CD4-positive, alpha-beta memory T cell (primary cell): ENCODE measurements at places on chromosomes 2 and 18.

- no peak for DNase-seq
Measured at GRCh38 chr2:121220995-121221394, 64.0 kb downstream of the TFCP2L1 start.

GRCh38 chr2:120456867-120457266, 110.9 kb downstream of the INHBB start:
- DNase-seq: no peak

GRCh38 chr2:71463342-71463654, 9.9 kb downstream of the DYSF start:
- no peak for DNase-seq

GRCh38 chr18:50848991-50849390, 29.2 kb upstream of the MRO start:
- no peak for DNase-seq

DNA sequence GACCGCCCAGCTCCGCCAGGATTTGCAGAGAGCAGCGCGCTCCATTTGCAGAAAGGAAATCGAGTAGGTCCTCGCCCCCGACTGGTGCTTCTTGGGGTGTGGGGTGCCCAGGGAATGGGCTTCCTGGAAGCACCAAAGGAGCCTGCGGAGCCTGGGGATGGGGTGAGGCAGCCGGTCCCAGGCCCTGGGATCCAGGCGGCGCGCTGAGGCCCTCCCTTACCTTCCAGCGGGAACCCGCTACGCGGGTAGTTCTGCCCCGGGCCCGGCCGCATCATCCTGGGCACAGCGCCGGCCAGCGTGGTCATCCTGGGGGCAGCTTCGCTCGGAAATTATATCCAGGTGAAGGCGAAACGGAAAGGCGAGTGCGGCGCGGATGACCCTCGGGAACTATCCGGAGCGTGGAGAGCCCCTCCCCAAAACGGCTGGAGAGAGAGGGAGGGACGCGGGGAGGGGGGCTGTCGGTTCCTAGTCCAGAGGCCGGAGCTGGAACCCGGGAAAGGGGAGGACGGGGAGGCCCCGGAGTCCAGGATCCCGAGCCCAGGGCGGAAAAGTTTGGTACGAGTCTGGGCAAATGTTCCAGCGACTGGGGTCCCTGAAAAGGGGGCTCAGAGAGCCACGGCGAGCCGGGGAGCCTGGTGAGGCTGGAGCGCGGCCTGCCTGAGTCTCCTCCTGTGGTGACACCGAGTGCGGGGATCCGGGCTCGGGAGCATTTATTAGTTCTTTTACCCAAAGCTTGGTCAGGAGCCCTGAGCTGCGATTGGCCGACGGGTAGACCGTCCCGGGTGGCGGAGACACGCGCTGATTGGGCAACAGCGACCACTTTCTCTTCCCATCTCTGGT, at the start of gene PAX3:
TSS of gene PAX3 (minus strand) at position 688 of the 840 bp plus-strand sequence. CDS start at position 305, 383 bp downstream.
- no peak for DNase-seq

DNA sequence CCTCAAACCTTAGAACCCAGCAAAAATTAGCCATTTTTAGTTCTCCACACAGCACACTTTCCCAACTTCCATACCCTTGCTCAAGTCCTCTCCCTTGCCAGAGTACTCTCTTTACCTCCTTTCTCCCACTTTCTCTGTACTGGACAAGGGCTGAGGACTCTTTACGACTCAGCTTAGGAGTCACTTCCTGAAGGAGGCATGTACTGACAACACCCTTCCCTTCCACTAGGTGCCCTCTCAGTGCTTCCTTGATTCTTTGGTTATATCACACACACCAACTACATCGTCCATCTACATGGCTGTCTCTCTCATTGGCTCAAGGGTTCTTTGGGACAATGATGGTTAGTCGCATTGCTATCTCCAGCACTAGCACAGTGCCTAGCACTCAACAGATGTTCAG, 5.2 kb upstream of the C18orf63 start:
- DNase-seq: peak; percentile 18

GRCh38 chr2:201182650-201183364, at the start of gene CASP10:
TSS of gene CASP10 (plus strand) at chr2:201183141. CDS start at chr2:201185778, 2,637 bp downstream.
- DNase-seq: peak; percentile 75

GRCh38 chr18:52536039-52536438, 196.0 kb downstream of the DCC start:
- no peak for DNase-seq

DNA sequence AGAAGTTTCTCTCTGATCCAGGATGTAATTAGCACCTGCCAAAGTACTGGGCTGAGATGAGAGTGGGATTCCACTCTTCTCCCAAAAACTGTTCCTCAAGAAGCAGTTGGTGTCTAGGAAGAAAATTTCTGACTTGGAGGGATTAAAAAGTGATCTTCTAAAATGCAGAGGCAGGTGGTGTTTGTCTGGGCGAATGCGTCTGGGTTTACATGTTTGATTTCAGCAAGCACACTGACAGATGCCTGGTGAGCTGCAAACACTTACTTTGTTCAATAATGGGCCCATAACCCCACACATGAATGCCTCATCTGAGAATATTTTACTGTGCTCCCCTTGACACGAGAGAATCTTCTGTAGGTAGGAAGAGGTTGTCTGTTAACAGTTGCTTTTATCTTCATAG, 24.3 kb upstream of the KCNF1 start:
- DNase-seq: no peak

DNA sequence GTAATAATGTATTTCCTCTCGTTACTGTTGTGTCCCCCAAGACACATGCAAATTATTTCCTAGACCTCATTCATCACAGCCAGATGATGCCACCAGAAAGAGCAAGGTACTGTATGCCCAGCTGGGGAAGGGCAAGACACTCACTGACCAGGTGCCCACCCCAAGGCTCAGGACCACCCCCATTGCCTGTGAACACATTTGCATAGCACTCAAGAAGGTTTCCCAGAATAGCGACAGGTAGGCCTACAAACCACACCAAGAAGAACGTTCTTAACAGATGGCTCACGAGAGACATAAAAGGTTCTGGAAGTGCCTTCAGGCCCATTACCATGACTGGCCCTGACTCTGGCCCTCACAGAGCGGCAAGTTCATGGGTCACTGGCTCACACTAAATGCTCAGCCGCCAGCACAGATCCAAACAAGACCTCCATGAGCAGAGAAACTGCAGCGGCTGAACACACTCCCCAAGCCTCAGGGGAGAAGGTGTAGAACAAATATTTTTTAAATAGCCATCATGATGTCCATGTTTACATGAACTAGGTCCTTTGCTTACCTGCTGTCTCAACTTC, 44.0 kb downstream of the FAM168B start:
- no peak for DNase-seq

DNA sequence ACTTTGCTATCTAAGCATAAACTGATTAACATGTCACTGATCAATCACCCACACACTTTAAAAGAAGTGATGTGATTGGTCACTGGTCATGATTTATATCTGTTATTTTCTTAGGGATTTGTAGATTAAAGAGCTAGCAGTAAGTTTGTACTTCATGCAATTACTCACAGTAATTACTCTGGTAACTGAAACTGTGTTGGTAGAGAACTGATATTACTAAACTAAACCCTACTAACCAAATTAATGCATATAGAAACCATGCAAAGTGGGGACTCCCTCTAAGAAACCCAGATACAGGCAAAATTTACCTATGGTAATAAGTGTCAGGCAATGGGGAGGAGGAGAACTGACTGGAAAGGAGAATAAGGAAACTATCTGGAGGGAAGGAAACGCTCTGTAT, 44.8 kb upstream of the C2orf15 start:
- no peak for DNase-seq

DNA sequence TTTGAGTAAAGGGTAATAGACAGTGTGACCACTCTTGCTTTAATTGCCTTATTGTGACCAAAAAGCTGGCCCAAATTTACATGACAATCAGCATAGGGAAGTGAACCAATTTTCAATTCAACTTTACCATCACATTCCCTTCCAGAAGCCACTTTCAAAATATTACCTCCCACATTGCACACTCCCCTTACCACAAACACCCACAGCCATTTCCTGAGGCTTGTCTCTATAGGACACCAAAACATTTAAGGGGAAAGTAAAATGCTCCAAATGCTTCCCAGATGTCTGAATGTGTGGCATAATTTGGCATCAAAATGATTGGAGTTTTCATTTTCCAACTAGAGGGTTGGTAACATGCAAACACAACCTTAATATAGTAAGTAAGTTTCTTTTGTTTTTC, 616.1 kb downstream of the SLC4A3 start:
- no peak for DNase-seq

GRCh38 chr2:145747715-145748114, 1227.8 kb upstream of the ZEB2 start:
- DNase-seq: no peak

- peak; percentile 49 for DNase-seq
Measured at GRCh38 chr18:63979409-63979920, 9.6 kb downstream of the SERPINB8 start.

DNA sequence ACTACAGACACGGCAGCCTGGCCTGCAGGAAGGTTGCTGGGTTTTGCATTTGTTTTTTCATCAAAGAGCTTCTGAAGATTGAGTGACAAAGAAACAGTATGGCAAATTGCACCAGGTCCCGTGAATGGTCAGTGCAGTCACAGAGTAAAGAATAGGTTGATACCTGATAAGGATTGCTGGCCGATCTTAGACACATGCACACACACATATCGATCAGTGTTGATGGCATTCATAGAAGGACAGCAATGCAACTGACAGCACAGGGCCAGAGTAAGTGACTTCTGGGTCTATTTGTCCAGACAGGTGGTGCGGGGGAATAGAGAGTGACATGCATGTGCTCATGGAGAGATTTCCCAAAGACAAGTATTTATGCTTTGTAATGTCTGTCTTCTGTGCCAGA, 42.8 kb downstream of the NRP2 start:
- no peak for DNase-seq

DNA sequence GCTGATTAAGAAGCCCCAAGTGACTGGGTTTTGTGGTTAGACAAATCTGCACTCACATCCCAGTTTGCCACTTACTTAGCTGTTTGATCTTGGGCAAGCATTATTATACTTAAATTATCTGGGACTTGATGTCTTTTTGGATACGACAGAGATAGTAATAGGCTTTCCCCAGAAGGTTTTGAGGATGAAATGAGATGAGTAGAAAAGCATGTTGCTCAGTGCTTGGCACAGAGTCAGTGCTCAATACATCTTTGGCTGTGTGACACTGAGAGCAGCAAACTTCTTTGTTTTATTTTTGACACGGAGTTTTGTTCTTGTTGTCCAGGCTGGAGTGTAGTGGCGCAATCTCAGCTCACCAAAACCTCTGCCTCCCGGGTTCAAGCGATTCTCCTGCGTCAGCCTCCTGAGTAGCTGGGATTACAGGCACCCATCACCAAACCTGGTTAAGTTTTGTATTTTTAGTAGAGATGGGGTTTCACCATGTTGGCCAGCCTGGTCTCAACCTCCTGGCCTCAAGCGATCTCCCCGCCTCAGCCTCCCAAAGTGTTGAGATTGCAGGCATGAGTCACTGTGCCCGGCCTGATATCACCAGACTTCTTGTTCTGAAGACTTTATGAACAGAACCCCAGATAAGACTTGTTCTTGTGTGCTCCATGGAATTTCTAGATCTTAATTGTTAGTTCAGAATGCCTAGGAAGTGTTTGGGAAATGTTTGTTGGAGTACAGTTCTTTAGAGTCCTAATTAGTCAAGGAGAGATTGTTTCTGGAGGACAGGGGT, 521.2 kb downstream of the SLC4A3 start:
- DNase-seq: no peak

GRCh38 chr2:71713581-71714580, 260.5 kb downstream of the DYSF start:
- no peak for DNase-seq

- no peak for DNase-seq
Measured at GRCh38 chr2:235286622-235287374, 207.0 kb upstream of the AGAP1 start.

- no peak for DNase-seq
Measured at GRCh38 chr2:43832457-43832856, 6.2 kb downstream of the ABCG5 start.
